ENCODE measurements at places on chromosomes 16 and 17.
A peak's percentile ranks its signal among the peaks of the same experiment; 100 is the strongest.

- DNase-seq, result no peak
Observed at GRCh38 chr17:36920032-36921005, 17.0 kb upstream of the LHX1 start.

GRCh38 chr16:57624806-57625500 is 3.5 kb upstream of the ADGRG1 start:
- DNase-seq, result no peak

GRCh38 chr17:74181341-74181740 is 22.1 kb upstream of the RPL38 start:
- no peak for DNase-seq

GRCh38 chr16:2039274-2040031 is 8.2 kb downstream of the NTHL1 start:
- DNase-seq, result no peak

GRCh38 chr16:17357307-17358062 is 113.3 kb downstream of the XYLT1 start:
- DNase-seq, result no peak

DNA sequence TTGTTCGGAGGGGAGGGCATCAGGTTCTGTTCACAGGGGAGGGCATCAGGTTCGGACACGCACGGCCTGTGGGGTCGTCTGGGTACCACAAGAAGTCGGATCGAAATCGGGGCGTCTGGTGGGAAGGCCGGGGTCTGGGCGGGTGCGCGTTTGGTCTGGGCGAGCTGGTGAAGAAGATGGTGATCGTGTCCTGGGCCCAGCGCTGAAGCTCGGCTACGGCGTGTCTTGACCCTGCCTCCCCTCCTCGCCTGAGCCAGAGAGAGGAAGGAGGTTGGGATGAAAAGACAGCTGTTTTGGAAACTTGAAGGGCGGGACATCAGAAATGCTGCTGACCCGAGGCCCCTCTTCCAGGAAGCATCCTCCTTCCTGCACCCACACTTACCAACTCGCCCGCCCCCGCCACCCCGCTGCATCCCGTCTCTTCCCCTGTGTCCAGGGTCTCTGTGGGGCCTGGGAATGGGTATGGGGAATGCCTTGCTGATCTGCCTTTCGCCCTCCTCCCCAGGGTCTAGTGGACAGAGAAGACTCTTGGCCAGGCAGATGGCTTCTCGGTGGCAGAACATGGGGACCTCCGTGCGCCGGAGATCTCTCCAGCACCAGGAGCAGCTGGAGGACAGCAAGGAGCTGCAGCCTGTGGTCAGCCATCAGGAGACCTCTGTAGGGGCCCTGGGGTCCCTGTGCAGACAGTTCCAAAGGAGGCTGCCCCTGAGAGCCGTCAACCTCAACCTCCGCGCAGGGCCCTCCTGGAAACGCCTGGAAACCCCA is 498 bp downstream of the PIMREG start:
- no peak for DNase-seq

- no peak for DNase-seq
Observed at GRCh38 chr16:727291-727977, 528 bp downstream of the HAGHL start.

- no peak for DNase-seq
Observed at GRCh38 chr17:45951941-45952340, 47.1 kb upstream of the STH start.

GRCh38 chr16:17474572-17474971 is 3.8 kb upstream of the XYLT1 start:
- no peak for DNase-seq

GRCh38 chr16:2838928-2839327 is 8.8 kb downstream of the ZG16B start:
- peak; percentile 47 for DNase-seq

GRCh38 chr17:17361867-17362539 is 58.8 kb downstream of the NT5M start:
- no peak for DNase-seq

- no peak for DNase-seq
Observed at GRCh38 chr16:85261657-85262557, 149.6 kb upstream of the CIBAR2 start.

- DNase-seq, result no peak
Observed at GRCh38 chr16:47037396-47037745, 63.9 kb upstream of the DNAJA2 start.

- peak; percentile 75 for DNase-seq
Observed at GRCh38 chr16:4288148-4288921, 15.5 kb upstream of the TFAP4 start.

- no peak for DNase-seq
Observed at GRCh38 chr16:50802961-50803360, 61.1 kb downstream of the CYLD start.

- DNase-seq, result no peak
Observed at GRCh38 chr16:73298562-73298961, 250.6 kb upstream of the ZFHX3 start.

- DNase-seq, result no peak
Observed at GRCh38 chr17:67557052-67557845, 160.5 kb upstream of the NOL11 start.

DNA sequence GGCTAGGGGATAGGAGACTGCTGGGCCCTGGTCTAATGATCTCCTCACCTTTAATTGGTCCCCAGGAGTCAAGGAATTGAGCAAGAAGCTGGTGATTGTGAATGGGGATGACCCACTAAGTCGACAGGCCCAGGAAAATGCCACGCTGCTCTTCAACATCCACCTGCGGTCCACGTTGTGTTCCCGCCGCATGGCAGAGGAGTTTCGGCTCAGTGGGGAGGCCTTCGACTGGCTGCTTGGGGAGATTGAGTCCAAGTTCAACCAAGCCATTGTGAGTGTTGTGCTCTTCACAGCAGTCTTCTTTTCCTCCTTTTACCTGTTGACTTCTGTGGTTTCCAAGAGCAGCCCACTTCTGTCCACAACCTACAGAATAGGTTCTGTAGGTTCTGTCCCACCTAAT is 19.4 kb downstream of the POLR2A start:
- no peak for DNase-seq

DNA sequence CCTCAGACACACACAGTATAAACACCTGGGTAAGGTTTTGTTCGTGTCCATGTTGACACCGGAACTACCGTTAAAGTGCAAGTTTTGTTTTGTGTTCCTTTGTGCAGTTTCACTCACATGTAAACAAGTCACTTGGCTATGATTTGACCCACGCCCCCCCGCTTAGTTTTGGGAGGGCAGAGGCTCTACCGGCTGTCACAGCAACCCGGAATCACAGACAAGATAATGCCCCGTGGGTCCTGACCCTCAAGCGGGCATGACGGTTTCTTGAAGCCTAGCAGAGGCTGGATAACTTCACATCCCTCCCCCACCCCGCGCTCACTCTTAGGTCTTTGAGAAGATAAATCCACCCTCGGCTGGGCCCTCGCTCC is 1.7 kb downstream of the RASD1 start:
- DNase-seq, result no peak

DNA sequence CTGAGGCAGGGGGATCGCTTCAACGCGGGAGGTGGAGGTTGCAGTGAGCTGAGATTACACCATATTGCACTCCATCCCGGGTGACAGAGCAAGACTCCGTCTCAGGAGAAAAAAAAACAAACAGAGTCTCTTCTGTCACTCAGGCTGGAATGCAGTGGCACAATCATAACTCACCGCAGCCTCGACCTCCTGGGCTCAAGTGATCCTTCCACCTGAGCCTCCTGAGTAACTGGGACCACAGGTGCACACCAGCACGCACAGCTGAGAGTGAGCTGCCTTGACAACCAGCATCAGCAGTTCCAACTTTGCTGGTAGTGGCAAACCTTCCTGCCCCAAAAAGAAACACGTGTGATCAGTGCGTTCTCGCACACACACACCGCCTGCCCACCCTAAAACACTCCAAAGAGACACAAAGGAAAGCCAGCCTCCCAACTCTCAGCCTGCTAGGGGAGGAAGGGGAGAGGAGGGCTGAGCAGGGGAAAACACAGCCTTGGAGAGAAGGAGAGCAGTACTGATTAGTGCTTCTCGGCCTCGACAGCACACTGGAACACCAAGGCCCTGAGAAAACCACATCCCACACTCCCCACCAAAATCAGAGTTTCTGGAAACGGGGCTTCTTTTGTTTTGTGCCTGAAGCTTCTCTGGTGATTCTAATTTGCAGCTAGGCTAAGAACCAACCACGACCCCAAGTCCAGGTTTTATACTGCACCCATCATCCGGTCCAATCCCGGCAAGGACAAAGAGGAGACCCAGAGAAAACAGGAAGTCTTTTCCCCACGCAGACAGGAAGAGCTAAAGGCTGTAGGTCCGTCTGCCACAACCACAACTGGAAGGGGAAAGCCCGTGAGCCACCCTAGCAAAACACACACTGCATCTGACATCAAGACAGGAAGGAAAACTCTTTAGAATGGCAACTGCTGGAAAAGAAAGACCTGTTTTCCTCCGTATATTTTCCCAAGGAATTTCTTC is 28.8 kb downstream of the ZCCHC14 start:
- no peak for DNase-seq

- no peak for DNase-seq
Observed at GRCh38 chr17:15446036-15446435, 21.4 kb downstream of the CDRT4 start.

GRCh38 chr16:12661656-12662172 is 142.0 kb downstream of the CPPED1 start:
- peak; percentile 2 for DNase-seq

DNA sequence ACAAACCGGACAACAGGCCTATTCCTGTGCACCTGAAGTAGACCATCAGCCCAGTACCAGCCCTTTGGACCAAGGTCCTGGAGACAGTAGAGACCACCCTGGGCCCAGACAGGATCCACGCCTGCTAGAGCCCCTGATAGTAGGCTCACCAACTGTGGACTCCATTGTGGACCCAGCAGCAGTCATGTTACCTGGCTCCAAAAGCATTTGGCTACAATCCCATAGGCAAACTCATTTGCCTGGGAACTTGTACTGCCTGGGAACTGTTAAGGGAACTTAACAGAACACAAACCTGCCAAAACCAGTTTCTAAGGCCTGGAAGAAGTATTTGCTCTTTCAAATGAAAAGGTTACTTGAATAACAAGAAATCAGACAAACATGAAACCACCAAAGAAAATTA is 10.0 kb upstream of the ACSM1 start:
- DNase-seq, result no peak

DNA sequence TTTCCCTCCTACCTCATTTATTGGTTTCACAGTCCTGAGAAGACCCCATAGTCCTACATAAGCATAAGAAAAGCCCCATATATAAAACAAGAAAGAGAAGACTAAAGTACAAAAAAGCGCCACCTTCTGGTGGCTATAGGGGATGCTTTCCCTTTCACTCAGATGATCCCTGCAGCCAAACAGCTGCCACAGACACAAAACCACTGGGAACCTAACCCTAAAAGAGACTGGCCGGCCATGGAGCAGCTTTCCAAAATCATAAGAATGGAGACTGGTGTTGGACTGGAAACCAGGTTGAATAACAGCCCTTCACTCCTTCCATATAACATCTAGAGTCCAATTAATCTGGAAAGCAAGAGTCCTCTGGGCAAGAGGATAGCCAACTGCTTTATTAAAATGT is 11.4 kb downstream of the DYNC1LI2 start:
- no peak for DNase-seq

GRCh38 chr17:82083533-82084359 is 14.3 kb downstream of the FASN start:
- DNase-seq, result no peak

- no peak for DNase-seq
Observed at GRCh38 chr17:81961087-81961511, at the start of gene NOTUM. Gene NOTUM (minus strand): TSS chr17:81961187. CDS start chr17:81960909, 278 bp downstream.

DNA sequence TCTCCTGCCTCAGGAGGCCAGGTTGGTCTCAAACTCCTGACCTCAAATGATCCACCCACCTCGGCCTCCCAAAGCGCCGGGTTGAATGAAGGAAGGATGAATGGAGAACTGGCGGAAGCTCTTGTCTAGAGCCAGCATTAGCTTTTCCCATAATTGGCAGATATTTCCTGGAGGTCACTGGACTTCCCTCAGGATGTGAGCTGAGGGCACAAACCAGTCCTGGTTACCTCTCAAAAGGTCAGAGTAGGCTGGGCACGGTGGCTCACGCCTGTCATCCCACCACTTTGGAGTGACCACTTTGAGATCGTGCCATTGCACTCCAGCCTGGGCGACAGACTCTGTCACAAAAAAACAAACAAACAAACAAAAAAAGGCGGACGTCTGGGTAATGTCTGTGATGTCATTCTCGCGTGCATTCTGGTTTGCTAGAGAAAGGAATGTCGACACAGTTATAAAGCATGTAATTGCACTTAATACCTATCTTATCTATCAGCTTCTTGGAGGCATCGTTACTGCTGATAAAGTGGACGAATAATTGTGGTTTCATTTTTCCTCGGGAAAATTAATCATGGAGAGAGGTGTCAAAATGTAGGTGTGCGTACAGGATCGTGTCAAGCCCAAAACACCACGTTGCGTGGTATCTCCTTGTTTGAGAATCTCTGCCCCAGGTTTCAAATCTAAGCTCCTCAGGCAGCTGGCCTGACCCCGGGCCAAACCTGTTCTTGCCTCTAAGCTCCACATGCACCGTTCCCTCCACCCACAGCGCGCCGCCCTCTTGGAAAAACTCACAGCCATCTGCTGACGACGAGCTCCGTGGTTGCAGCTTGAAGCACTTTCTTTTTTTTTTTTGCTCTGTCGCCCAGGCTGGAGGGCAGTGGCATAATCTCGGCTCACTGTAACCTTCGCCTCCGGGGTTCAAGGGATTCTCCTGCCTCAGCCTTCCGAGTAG is 6.4 kb upstream of the CRK start:
- no peak for DNase-seq

DNA sequence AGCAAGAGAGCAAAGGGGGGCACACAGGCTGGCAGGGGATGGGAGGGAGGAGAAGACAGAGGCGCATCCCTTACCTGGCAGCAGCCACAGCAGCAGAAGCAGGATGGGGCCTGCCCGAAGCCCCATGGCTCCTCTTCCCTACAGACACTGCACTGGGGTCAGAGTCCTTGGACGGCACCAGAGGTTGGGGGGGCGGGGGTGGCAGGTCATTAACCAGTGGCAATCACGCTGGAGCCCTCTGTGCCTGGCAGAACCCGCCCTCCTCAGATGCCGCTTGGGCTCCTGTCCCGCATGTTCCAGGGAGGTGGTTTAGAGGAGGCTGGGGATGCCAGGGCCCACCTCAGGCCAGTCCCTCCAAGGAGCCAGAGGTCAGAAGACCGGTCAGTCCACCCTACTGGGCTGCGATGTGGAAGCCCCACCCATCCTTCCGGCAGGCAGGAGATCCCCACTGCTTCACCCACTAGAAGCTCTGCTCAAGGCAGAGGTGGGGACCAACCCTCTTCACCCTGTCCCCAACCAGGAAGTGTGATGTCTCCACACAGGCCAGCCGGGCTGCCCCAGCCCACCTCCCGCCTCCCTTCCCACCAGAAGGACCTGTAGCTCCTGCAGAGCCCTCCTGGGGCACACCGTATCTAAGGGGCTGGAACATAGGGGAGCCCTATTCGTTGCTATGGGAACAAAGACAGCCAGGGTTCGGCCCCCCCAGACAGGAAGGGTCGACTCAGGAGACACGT is 11.7 kb downstream of the ZG16B start:
- DNase-seq, result peak; percentile 18

All from activated gamma-delta T cell treated with anti-CD3 and anti-CD28 coated beads, Interleukin-2, amount 50 U/mL, for 16 hours (primary cell).